ENCODE measurements at places on chromosomes 3 and 15.

- DNase-seq, result no peak
These were observed 22.4 kb upstream of the SNRPA1 start for GRCh38 chr15:101317336-101317872.

DNA sequence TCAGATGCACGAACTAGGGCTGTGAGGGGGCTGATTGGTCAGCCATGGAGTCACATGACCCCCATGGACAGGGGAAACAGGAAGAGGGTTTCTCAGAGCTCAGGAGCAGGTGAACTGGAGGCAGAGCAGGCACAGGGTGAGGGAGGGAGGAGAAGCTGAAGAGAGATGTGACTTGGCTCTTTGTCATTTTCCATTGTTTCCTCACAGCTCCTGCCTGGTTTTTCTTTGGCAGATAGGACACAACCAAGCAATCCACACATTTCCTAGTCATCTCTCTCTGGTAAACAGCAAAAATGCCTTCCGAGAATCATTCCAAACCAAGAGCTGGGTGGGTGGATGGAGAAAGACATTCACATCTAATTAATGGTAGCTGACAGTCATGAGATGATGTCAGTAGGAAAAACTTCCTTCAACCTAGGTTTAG lies 43.4 kb upstream of the LMCD1 start:
- DNase-seq, result no peak

- no peak for DNase-seq
These were observed 367.9 kb upstream of the GBE1 start for GRCh38 chr3:82129221-82129801.

- no peak for DNase-seq
These were observed 285.8 kb upstream of the SEMA6D start for GRCh38 chr15:47431501-47431900.

- DNase-seq, result no peak
These were observed at the start of gene GRIP2 for GRCh38 chr3:14539742-14540491. Gene GRIP2 (minus strand): TSS chr3:14540342. CDS start chr3:14540308, 34 bp downstream.

GRCh38 chr3:34361921-34362320 lies 563.5 kb downstream of the PDCD6IP start:
- DNase-seq, result no peak

DNA sequence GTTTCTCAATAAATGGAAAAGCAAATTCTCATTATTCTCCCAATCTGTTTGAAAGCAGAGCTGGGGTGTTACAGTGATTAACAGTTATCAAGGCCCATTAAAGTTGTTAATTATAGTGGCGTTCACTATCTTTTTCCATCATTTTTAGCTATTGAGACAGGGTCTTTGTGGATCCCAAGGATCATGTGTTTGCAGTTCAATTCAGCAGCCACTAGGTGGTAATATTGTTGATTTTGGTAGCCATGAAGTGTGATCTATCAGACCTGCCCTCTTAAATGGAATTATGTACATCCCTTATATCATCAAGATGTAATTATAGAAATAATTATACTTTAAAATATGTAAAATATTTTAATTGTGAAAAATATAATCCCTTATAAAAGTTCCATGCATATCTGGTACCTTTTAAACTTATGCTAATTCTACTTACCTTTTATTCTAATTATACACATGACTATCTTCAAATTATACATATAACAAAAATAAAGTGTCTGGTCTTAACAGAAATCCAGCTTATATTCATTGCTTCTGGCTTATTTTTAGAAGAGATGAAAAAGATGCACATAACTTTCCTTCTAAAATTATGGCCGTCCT lies 126.4 kb downstream of the GREM1 start:
- no peak for DNase-seq

DNA sequence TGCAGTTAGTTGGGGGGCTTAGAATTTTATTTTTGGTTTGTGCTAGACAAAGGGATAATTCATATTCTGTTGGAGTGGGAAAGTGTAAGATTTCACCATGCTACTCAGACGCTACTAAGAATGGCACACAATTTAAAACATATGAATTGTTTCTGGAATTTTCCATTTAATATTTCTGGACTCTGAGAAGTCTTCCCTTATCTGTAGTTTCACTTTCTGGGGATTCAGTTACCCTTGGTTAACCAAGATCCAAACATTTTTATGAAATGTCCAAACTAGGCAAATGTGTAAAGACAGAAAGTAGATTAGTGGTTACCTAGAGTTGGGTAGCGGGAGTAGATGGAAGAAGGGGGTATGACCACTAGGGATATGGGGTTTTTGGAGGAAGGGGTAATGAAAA lies 53.1 kb downstream of the TCF12 start:
- DNase-seq, result no peak

DNA sequence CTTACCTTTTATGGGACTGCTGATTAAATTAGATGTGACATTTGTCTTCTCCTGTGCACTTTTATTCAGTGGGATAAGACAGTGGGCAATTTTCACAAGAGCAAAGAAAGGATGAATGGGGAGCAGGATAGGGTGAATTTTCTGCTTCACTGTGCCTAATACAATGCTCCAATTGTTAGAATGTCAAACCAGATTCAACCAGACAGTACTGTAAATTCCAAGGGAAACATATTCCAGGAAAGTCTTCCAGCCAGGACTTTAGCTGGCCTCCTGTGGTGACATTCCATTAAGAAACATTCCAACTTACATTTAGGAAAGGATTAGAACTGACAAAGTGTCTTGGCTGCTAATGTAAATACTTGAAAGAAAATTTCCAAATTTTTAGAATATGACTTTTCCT lies 100.1 kb upstream of the PROK2 start:
- DNase-seq, result no peak

DNA sequence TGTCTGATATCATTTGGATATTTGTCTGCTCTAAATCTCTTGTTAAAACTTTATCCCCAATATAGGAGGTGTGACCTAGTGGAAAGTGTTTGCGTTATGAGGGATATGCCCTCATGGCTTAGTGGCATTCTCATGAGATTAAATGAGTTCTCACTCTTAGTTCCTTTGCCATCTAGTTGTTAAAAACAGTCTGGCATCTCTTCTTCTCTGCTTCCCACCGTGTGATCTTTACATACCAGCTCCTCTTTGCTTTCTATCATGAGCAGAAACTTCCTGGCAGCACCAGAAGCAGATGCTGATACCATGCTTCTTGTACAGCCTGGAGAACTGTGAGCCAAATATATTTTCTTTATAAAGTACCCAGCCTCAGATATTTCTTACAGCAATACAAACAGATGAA lies 33.0 kb downstream of the NLGN1 start:
- no peak for DNase-seq

DNA sequence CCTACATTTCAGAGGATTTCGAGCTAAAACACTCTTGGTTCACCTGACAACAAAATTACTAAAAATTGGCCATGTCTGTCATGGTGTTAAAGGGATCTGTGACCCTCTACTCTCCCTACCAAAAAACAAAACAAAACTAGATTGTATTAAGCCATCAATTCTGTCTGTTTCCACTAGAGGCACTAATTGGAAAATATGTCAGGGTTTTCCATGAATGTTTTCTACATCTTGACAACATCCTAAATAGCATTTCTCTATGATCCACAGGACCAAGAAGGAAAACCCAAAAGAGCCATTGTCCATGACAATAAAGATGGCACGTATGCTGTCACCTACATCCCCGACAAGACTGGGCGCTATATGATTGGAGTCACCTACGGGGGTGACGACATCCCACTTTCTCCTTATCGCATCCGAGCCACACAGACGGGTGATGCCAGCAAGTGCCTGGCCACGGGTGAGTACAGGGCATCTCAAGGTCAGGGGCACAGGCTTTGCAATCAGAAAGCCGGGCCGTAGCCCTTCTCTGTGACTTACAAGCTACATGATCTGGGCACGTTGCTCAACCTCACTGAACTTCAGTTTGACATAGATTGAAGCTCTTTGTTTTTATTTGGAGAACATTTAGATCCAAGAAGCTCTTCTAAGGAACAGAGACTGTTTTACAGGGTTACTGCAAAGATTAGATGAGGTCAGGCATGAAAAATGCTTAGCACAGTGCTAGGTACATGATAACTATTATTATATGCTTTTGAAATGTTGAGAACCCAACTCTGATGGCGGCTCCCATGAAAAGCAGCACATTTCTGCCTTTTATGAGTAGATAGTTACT lies 74.8 kb downstream of the DNASE1L3 start:
- DNase-seq, result no peak

- DNase-seq, result no peak
These were observed 54.4 kb downstream of the DCUN1D1 start for GRCh38 chr3:182925944-182926337.

GRCh38 chr15:55282284-55282833 lies 7.3 kb downstream of the RAB27A start:
- no peak for DNase-seq

- DNase-seq, result no peak
These were observed 218.6 kb upstream of the LRRFIP2 start for GRCh38 chr3:37392957-37393356.

DNA sequence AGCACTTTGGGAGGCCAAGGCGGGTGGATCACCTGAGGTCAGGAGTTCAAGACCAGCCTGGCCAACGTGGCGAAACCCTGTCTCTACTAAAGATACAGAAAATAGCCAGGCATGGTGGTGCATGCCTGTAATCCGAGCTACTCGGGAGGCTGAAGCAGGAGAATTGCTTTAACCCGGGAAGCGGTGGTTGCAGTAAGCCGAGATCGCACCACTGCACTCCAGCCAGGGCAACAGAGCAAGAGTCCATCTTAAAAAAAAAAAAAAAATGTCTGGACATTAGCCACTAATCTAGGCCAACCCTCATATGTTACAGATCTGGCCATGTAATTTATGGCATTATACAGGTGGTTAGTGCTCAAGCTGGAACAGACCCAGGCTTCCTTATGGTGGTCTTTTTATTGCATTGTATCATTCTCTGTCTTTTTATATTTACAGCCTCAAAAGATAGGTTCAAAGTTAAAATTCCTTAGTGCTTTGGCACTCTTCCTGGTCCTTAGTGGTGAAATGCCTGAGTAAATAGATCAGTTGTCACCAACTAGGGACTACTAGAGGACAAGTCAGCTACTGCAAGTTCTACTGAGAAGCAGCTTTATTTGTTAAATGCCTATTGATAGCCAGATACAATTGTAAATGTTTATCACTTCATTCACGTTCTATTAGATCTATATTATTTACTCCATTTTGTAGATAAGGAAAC lies 16.0 kb downstream of the STARD9 start:
- no peak for DNase-seq

DNA sequence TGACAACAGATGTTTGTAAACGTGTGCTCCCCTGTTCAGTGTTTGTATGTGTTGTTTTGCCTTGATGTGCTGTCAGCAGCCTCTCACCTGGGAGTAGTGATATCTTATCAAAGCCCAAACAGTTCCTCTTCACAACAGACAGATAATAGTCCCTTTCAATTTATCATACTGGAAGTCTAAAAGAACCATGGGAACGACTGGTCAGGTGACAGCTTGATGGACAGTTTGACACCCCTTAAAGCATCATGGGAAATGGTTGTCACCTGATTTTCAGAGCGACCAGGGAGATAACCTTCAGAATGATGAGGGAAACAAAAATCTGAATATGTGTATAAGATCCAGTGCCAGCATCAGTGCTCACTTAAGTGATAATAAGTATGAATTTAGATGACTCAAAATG lies 146.3 kb upstream of the SOX2 start:
- DNase-seq, result no peak

GRCh38 chr3:62128051-62128450 lies 245.3 kb downstream of the FEZF2 start:
- DNase-seq, result no peak

DNA sequence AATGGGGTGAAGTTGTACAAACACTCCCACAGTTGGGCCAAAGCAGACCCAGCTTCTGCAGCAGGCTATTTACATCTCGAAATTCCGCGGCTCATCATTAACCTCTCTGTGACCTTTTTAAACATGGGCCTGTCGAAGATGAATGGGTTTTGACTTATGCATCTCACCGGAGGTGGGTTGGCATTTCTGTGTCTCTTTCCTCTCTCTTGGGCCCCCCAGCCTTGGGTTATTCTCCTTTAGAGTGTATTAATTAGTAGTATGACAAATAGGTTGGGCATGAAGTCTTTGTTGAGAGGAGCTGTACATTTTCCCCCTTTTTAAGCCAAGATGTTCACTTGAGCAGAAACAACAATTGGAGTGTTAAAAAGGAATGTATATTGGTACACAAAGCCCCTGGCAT lies 9.8 kb downstream of the SMAD6 start:
- no peak for DNase-seq

- DNase-seq, result no peak
These were observed 20.4 kb downstream of the ISG20 start for GRCh38 chr15:88658972-88659931.

- no peak for DNase-seq
These were observed 30.7 kb upstream of the CSTA start for GRCh38 chr3:122294359-122294758.

- no peak for DNase-seq
These were observed 209.4 kb downstream of the DIPK2A start for GRCh38 chr3:144181062-144181461.

GRCh38 chr15:33005582-33005981 lies 188.9 kb downstream of the FMN1 start:
- DNase-seq, result no peak

- DNase-seq, result no peak
These were observed 22.6 kb upstream of the ANO10 start for GRCh38 chr3:43644443-43644842.

DNA sequence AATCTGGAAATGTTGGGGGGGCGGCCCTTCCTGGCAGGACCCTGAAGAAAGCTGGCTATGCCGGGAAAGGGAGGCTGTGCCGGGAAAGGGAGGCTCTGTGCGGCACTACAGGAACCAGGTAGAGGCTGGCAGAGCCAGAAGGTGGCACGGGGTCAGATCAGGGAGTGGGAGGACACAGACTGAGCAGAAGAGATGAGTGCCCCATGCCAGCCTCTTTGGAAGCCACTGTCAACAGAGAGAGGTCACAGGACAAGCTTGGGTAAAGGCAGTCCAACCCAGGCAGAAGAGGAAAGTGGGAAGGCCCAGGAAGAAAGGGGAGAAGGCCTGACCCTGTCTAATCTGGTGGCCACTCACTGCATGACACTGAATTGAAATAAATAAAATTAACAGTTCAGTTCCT lies 1.5 kb downstream of the C15orf62 start:
- no peak for DNase-seq

GRCh38 chr3:189305412-189305811 lies 133.6 kb downstream of the TPRG1 start:
- DNase-seq, result no peak

DNA sequence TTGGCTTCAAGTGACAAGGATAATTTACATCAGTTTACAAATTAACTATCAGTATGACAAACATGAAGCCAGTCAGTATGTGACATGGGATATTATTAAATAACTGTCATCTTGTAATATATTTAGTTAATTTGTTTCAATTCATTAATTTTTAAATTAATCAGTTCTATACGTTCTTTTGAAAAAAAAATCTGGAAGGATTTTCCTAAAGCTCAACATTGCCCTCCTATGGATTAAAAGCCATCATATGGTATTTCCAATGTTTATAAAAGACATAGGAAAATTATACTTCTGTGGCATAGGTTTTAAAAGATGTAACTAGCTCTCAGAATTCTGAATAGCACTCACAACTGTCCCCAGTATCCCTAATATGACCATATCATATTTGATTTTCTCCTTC lies 134.4 kb downstream of the PLOD2 start:
- DNase-seq, result no peak

GRCh38 chr15:83753872-83754493 lies 100.1 kb downstream of the ADAMTSL3 start:
- no peak for DNase-seq

Data from activated naive CD8-positive, alpha-beta T cell treated with anti-CD3 and anti-CD28 coated beads, Interleukin-2, amount 50 U/mL, for 16 hours (primary cell).